ENCODE measurements at places on chromosomes 7 and 10. TPM values are rescaled to one million over a fixed set of nuclear protein-coding genes. Genes with fewer than 3 reads are reported as not detected.

GRCh38 chr7:37380831-37381230 is 67.8 kb downstream of the ELMO1 start:
- H3K4me3 ChIP-seq = no peak overlapping the region
- H3K4me1 ChIP-seq = peaks cover 12% of the 10 kb centered on the region
- H3K27me3 ChIP-seq = no peaks in the 10 kb centered on the region
- DNase-seq = no peak
- H3K27ac ChIP-seq = no peak overlapping the region

- peaks cover under 1% of the 10 kb centered on the region for H3K4me1 ChIP-seq
- H3K4me3 ChIP-seq = no peak overlapping the region
- DNase-seq = no peak
- no peaks in the 10 kb centered on the region for H3K27me3 ChIP-seq
- H3K27ac ChIP-seq = no peak overlapping the region
These were observed 17.8 kb upstream of the GSAP start for GRCh38 chr7:77433901-77434300.

DNA sequence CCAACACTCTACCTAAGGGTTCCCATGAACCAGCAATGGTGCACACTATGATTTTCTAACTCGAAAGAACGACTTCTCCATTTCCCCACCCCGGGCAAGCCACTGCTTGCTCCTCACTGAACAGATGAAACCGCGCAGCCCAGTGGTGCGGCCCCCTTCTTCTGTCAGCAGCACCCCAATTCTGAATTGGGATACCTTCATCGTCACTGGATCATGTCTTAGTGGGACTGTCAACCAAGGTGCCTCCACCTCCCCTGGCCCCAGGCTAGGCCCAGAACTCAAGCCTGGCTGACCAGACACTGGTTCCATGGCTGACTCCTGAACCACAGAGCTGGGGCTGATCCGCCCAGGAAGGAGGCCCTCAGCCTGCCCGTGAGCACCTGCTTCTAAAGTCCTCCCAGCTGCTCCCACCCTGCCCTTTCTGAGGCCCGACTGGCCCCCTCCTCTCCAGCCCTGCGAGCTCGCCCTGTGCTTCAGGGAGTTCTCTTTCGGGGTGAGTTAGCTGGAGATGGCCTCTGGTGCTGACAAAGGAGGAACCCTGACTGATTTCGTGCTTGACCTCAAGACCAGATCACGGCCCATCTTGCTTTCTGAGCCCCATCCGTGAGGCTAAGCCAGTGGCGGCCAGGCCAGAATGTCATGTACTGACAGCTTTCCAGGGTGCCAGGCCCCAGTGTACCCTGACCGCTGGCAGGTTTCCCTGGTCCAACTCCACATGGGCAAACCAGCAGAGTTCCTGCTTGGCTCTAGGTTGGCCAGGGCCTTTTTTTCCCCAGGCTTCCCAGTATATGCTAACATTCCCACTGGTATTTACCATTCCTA is 44.5 kb downstream of the FAM53B start:
- H3K36me3 ChIP-seq = peaks cover 48% of the 10 kb centered on the region
- no peak overlapping the region for H3K4me3 ChIP-seq
- peak overlapping the region; percentile 88 for H3K27ac ChIP-seq
- H3K4me1 ChIP-seq = peaks cover 96% of the 10 kb centered on the region
- H3K27me3 ChIP-seq = no peaks in the 10 kb centered on the region

GRCh38 chr10:95518455-95519452 is 42.4 kb downstream of the SORBS1 start:
- no peak overlapping the region for H3K4me3 ChIP-seq
- no peaks in the 10 kb centered on the region for H3K36me3 ChIP-seq
- H3K27ac ChIP-seq = no peak overlapping the region
- H3K4me1 ChIP-seq = no peaks in the 10 kb centered on the region

GRCh38 chr10:12416344-12417050 is 67.2 kb downstream of the CAMK1D start:
- H3K27me3 ChIP-seq = no peaks in the 10 kb centered on the region
- H3K4me1 ChIP-seq = peaks cover 19% of the 10 kb centered on the region
- H3K27ac ChIP-seq = no peak overlapping the region

DNA sequence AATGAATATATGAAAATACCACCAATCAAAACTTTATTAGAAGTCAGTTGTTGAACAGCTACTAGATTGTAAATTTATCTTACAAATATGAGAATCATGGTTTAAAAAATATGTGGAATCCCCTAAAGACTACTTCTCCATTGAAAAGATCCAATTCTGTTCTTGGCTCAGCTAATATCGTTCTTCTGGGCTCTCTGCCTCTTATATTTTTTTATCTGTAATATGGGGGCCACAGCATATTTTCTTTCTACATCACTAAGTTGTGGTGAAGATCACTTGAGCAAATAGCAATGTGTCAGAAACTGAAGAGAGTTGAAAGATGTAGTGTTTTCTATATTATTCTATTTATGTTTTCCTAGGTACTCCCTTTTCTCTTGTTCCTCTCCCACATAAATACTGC is 198.1 kb downstream of the FZD1 start:
- DNase-seq = no peak
- no peak overlapping the region for H3K4me3 ChIP-seq
- H3K27me3 ChIP-seq = no peaks in the 10 kb centered on the region

DNA sequence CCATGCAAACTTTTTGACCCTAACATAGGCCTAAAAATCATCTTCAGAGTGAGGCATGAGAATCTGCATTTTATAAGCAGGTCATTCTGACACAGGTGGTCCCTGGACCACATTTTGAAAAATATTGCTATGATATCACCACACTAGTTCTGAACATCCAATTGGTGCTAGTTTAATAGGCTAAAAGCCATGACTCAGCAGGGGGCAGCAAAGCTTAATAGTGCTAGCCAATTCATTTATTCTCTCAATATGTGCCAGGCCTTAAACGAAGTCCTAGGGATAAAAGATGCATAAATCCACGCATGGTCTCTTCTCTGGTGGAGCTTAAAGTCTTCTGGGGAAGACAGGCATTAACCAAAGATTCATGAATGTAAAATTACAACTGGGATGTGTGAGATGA is 10.2 kb upstream of the SLC25A28 start:
- no peaks in the 10 kb centered on the region for H3K4me1 ChIP-seq
- no peak overlapping the region for H3K4me3 ChIP-seq
- H3K27me3 ChIP-seq = peaks cover 2% of the 10 kb centered on the region
- no peak for DNase-seq
- no peak overlapping the region for H3K27ac ChIP-seq

- DNase-seq = peak; percentile 48
- H3K4me1 ChIP-seq = peaks cover 12% of the 10 kb centered on the region
- H3K27me3 ChIP-seq = no peaks in the 10 kb centered on the region
- no peaks in the 10 kb centered on the region for H3K36me3 ChIP-seq
These were observed 20.2 kb upstream of the FHIP2A start for GRCh38 chr10:114801411-114801813.

GRCh38 chr10:6669269-6669859 is 89.3 kb upstream of the PRKCQ start:
- peaks cover 3% of the 10 kb centered on the region for H3K4me1 ChIP-seq
- no peak overlapping the region for H3K4me3 ChIP-seq
- no peak for DNase-seq

The MYO1G gene
- 429 TPM for total RNA-seq

The SPDYE9 gene
- not detected for total RNA-seq

The WNT8B gene
- not detected for total RNA-seq

Data from natural killer cell (primary cell).